Stimulated activated CD8-positive, alpha-beta memory T cell treated with anti-CD3 and anti-CD28 coated beads, Interleukin-4, amount 100 ng/mL, for 1 hour (primary cell): ENCODE measurements at places on chromosomes 5 and 9.

DNA sequence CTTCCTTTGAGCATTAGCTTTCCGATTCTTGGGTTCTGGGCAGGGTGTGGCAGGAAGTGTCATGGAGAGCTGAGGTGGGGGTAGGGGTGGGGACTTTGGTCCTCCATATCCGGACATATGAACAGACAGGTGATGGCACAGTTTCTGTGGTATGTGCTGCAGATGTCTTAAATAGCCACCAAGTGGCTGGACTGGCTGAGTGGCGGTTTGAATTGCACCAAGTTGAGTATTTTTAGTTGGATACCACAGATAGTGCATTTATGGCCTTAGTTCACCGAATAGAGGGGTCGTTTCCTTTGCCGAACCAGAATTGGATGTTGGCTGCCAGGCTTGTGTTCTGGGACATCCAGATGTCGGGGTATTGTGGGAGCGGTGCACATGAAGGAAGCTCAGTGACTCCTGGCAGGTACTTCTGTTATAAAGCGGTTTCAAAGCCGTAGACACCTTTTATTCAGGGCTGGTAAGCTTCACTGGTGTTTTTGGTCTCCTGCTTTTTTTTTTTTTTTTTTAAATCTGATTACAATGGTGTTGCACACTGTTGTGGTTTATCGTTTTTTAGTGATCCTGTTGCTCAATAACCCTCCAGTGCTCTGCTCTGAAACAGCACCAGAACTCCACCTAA lies 15.1 kb upstream of the TNFAIP8 start:
- DNase-seq, result no peak

GRCh38 chr9:131447148-131447547 lies 53.3 kb downstream of the PRRC2B start:
- DNase-seq, result no peak

DNA sequence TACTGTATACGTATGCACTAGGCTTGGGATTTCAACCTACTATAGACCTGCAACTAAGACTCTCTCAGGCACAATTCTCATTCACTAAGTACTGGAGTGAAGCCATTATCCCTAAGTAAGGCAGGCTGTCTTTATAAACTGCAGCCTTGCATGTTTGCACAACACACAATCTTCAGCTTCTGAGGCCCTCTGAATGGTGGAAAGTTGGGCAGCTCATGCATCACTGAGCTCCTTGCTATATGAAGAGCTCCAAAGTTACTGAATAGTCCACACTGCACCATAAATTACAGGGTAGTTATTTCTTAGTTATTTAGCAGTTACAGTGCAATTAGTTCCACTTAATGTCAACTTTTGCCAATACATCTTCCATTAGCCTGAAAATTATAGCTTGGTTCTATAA lies 384.6 kb downstream of the BRINP1 start:
- no peak for DNase-seq

- no peak for DNase-seq
Observed at GRCh38 chr5:83564069-83564749, 92.7 kb downstream of the VCAN start.

- peak; percentile 23 for DNase-seq
Observed at GRCh38 chr5:6712142-6712576, 1.1 kb upstream of the TENT4A start.

DNA sequence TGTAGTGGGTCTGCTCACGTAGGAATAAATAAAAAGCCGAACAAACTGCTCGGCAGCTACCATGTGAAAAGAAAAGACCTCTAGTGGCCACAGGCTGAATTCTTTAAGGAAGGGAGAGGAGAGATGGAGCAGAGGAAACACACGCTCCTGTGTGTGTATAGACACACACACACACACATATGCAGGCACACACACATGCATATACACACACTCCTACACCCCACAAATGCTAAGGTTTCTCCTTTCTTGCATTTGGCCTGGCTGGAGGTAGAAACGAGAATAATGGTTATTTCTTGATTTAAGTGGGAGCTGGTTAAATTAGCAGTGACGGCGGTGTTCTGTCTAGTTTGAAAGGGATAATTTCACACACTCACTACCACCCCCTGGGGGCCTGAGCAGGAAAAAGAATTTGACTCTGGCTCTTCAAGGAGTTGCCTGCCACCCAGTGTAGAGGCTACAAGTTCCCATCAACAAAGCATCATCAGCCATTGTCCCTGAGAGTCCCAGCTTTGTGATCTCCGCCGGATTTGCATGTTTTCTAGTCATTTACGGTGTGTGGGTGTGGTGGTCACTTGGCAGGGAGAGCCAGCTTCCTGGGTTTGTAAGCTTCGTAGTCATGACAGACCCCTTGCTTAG lies at the start of gene INSYN2B:
Gene INSYN2B, minus strand, starts transcription at position 78 of the 636 bp plus-strand sequence. CDS start 96,597 bp downstream, outside the sequence.
- no peak for DNase-seq

GRCh38 chr5:158553195-158553961 lies 546.3 kb downstream of the EBF1 start:
- no peak for DNase-seq

- DNase-seq, result no peak
Observed at GRCh38 chr5:168282120-168282519, 9.3 kb upstream of the WWC1 start.

GRCh38 chr5:34742061-34742460 lies 85.9 kb downstream of the RAI14 start:
- DNase-seq, result no peak

DNA sequence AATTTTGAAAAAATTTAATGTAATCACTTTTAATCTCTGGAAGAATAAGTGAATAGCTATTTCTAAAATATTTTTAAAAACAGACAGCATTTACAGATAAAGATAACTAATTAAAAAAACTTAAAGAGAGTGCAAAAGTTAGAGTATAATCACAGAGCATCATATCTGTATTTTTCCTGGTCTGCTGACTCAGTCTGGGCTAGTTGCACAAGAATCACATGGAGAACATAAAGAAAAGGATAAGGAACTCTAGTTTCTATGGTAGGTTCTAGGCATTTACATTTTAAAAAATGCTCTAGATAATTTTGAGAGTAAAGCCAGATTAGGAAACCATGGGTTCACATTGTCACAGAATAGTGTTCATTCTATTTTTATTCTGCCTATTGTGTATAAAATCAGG lies 347.4 kb downstream of the PSAT1 start:
- no peak for DNase-seq

DNA sequence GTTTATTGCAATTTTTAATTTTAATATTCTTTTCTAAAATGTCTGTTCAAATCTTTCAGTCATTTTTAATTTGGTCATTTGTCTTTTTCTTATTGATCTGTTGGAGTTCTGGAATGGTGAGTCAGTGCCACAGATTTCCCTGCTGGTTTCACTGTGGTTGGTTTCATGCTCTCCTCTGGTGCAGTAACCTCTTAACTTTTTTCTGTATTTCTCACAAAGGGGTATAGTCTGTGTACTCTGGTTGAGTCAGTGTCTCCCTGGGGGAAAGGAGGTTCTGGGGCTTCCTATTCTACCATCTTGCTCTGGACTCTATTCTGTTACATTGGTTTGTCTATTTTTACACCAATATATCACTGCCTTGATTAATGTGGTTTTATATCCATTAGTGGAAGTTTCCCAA lies 178.8 kb downstream of the CSNK1G3 start:
- no peak for DNase-seq

DNA sequence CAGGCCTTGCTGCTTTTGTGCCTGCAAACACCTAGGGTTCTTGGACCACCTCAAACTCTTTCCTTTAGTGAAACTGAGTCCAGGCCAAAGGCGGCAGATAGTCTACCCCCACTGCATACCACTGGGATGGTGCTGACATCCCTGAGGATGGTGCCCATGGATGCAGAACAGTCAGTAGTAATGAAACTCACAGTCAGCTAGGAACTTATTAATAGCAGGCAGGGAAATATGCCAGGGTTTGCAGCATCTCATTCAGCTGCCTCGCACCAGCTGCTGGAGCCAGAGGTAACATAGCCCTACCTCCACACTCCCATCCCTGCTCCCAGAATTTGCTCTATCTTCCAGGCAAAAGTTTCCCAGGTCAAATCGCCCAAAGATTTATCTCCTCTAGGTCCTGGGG lies 189.1 kb downstream of the SREK1 start:
- no peak for DNase-seq

DNA sequence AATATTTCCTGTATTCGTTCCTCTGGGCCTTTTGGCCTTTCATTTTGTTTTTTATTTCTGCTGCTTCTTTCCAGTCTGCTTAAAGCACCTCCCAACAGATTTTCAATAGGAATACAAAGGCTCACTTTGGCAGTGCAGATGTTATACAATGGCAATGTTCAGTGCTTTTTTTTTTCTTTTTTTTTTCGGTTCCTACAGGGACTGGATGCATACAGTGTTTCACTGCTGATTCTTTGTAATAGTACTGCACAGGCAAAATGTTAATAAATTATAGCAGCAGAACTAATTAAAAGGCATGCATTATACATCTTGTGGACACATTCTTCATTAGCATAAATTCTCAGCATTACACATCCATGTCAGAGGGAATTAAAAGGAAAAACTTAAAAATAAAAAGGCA lies 356.6 kb upstream of the C9orf72 start:
- no peak for DNase-seq

GRCh38 chr5:50889790-50890189 lies 223.4 kb downstream of the PARP8 start:
- no peak for DNase-seq

GRCh38 chr5:146048994-146049703 lies 56.2 kb downstream of the PLAC8L1 start:
- no peak for DNase-seq

- no peak for DNase-seq
Observed at GRCh38 chr9:111904026-111904425, 7.4 kb downstream of the UGCG start.

DNA sequence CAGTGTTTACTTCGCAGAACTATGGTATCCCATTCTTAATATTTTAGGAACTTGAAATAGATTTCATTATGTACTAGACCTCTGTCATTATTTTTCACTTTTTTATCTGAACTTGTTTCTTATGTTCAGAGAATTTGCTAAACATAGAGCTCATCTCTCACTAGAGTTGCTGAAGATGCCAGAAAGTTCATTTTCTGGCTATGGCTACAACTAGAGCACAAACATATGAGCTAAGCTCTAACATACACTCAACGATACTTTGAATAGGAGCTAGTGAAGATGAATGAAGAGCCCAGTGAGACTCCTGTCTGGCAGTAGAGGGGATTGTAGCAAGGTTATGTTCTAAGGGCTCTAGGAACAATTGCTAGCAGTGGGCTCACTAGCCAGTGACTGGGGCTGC lies 582.2 kb downstream of the KIF4B start:
- DNase-seq, result no peak

- no peak for DNase-seq
Observed at GRCh38 chr9:10366171-10366779, 246.5 kb downstream of the PTPRD start.

DNA sequence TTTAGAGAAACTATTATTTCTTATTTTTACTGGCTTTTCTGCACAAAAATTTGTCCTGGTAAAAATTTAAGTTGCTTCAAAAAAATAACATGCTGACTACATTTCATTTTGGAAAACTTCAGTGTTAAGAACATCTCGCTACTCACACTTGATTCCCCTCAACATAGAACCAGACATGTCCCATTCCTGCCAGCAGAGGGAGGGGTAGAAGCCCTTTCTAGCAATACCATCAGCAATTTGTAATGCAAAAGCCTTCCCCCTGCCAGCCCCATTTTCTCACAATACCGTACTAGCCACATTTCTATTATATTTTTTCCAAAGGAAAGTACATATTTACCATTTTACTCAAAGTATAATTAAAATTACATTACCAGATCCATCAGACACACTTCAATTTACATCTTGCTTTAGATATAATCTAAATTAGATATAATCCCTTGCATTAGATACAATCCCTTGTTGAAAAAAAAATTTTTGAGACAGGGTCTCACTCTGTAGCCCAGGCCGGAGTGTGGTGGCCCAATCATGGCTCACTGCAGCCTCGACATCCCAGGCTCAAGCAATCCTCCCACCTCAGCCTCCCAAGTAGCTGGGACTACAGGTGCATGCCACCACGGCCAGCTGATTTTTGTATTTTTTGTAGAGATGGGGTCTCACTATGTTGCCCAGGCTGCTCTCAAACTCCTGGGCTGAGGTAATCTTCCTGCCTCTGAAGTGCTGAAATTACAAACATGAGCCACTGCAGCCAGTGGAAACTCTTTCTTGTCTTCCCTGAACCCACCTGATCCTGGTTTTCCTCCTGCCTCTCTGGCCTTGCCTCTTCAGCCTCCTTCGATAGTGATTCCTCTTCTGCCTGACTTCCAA lies 39.6 kb upstream of the IDNK start:
- DNase-seq, result no peak

DNA sequence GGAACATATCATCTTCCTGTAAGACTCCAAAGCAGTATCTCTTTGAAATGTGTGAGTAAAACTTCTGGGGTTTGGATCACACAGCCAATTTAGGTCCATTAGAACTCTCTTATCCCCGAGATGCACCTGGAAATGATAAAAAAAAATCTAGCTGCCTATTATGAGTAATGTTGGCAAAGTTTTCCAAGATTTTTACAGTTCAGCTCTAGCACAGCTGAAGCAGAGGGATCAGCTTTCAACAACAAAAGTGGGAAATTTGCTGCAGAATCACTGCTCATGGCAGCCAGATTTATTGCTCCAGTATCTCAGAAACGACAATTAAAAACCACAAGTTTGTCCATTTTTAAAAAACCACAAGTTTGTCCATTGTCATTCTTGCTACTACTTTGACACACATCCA lies 292.2 kb downstream of the IRX2 start:
- no peak for DNase-seq

DNA sequence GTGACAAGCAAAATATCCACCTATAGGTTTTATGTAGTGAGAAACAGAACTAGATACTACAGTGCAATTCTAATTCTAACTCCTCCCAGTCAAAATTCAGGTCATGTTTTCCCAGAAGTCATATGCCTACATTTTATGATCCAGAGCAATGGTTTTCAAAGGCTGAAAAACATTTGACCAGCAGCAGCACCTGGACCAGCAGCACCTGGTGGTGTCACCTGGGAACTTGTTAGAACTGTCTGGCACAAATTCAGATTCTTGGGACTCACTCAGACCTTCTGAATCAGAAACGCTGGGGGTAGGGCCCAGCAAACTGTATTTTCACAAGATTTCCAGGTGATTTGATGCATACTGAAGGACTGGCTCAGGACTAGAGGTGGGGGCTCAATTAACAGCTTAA lies 367.7 kb upstream of the RFX3 start:
- no peak for DNase-seq

DNA sequence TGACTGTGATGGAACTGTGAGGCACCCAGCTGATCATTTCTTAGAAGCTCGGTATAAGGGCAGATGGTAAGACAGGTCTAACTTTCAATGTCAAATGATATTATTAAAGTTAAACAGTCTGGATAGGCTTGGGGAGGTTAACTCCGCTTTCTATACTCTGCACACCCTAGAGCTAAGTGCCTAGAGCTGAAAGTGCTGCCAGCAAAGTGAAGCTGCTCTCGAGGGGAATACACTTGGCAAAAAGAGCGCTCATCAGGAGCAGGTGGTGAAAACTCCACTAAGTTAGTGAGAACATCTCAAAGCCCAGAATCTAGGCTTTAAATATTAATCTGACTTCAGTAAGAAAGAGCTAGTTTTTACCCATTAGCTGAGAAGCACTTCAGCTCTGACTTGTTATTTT lies 349.6 kb upstream of the SLC30A5 start:
- no peak for DNase-seq

DNA sequence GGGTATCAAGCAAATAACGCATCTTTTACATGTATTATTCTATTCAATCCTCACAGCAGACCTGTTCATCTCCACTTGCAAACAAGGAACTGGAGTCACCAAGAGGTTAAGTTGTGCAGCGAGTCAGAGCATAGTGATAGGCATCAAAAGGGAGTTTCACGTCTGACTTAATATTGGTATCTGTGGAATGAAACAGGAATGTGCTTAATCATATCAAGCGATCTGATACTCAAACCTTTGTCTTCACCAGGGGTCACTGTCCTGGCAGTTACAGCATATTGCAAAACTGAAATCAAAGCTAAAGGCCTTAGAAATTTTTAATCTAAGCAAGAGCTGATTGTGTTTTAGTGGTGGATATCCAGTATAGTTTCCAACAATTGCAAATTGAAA lies 271.6 kb downstream of the PLK2 start:
- no peak for DNase-seq
